ENCODE measurements at places on chromosomes 6 and 20.

DNA sequence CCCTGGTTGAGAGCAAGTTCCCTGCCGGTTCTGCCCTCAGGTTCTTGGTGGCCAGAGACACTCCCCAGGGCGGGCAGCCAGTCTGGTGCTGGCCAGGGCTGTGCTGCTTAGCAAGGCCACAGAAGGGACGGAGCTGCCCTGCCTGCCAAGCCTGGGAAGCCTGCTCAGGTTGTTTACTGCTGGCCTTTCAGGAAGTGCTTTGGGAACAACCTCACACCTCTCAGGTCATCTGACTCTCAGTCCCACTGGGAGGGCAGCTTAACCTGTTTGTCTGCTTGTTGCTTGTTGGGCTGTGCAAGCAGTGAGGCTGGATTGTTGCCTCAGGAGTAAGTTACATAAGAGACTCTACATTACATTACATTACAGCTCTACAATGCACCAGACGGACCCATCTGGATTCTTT lies 75.8 kb upstream of the AFDN start:
- DNase-seq: no peak

- no peak for DNase-seq
Observed at GRCh38 chr20:22456109-22456508, 128.3 kb downstream of the FOXA2 start.

- DNase-seq: no peak
Observed at GRCh38 chr20:16944745-16945144, 196.6 kb downstream of the OTOR start.

DNA sequence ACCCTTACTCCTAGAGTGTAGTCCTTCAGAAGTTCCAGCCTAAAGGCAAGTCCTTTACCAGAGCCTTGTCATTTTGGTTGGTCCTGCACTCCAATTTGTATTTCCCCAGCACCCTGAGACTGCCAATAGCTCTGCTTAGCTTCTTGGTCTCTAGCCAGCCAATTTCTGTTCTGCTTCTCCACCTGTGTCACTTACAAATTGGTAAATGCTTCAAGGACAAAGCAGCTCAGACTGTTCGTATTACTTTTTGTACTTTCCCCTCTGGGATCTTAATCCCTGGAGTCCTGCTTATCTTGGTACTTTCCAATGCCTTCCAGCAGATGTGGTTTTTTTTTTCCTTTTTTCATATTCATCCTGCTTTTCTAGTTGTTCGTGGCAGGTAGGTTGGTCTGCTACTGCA lies 25.7 kb downstream of the PIGU start:
- no peak for DNase-seq

DNA sequence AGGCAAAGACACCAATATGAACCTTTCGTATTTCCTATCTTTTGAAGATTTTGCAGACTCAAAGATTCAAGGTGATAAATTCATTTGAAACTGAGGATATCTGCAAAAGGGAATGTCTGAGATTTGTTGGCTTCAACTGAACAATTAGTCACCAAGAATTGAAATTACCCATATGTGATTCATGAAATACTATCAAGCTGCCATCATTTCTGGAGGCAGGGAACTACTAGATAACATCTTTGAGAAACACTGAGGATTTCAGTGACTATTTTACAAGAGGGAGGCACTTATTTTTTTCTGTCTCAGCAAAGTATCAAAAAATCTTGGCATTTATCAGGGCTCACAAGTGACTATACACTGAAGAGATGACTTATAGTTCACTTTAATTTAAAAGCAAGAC lies 39.8 kb upstream of the MMS22L start:
- DNase-seq: no peak

GRCh38 chr20:48550814-48551213 lies 277.0 kb downstream of the PREX1 start:
- no peak for DNase-seq

- DNase-seq: no peak
Observed at GRCh38 chr6:10426781-10427279, 12.0 kb upstream of the TFAP2A start.

- no peak for DNase-seq
Observed at GRCh38 chr6:170011204-170012036, 260.0 kb downstream of the ERMARD start.

- DNase-seq: no peak
Observed at GRCh38 chr6:142725024-142725770, 219.8 kb downstream of the HIVEP2 start.
